ENCODE measurements at places on chromosomes 12 and 14.

DNA sequence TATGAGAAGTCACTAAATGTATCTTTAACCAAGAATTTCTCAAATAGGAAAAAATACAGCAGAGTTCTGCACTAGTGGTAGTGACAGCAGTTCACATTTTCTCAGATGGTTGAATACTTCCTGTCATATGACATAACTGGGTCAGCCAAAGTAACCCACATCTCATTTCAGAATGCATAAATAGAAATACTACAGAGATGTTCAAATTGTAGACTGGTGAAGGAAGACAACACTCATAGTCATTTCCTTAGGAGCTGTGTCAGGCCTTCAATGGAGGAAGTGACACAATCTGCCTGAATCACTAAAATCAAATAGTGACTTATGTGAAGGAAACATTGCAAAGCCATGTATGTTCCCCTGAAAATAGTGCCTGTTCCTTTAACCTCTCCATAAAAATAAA is 32.4 kb downstream of the FERMT2 start:
- no peak for DNase-seq

DNA sequence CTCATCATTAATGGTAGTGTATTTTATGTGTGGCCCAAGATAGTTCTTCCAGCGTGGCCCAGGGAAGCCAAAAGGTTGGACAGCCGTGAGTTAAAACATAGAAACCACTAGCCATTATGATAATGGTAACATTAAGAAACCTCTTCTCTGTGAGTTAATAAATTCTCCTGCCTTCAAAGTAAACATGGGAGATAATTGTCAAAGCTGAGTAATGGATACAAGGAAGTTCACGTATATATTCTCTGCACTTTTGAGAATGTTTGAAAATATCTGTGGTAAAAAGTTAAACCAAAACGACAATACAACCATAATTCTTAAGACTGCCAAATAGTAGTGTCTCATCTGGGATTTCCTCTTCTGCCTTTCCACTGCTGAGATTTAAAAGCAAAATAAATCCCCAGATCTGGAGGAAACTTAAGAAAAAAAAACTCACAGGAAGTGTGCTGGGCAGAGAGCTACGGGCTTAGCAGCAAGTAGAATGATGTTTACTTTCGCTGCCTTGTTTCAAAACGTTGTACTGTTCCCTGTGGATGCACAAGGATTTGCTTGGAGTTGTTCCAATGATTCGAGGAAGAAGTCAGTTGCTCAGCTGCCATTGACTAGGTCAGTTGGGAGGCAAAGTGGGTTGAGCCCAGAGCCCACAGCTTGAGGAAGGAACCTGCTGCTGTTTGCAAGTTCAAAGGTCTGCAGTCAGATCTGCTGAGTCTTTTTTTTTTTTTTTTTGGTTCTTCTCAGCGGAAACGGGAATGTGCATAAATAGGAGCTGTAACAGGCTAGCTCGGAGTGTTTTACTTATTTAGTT is 1.7 kb downstream of the TPCN1 start:
- peak; percentile 63 for DNase-seq

- DNase-seq = peak; percentile 48
These were observed 65.9 kb upstream of the OTOGL start for GRCh38 chr12:80033448-80033847.

DNA sequence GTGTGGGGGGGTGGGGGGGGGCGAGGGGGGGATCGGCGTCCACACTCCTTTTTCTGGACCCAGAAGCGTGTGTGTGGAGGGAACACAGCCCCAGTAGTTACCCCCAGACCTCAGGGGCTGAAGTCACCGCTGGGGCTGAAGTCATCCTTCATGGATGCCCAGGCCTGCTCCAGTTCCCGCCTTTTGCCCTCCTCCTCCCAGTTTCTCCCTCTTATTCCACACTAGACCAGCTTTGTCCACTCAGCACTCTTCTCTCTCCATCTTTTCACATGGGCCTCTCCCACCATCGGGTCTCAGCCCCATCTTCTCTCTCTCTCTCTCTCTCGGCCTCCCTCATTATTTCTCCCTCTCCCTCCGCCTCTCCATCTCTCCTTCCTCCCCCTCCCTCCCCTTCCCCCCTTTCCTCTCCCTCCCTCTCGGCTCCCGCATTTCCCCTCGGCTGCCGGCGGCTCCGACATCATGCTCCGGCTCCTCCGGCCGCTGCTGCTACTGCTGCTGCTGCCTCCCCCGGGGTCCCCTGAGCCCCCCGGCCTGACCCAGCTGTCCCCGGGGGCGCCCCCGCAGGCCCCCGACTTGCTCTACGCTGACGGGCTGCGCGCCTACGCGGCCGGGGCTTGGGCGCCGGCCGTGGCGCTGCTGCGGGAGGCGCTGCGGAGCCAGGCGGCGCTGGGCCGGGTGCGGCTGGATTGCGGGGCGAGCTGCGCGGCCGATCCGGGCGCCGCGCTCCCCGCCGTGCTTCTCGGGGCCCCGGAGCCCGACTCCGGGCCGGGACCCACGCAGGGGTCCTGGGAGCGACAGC is at the start of gene P3H3:
TSS of gene P3H3 (plus strand) at position 426 of the 799 bp plus-strand sequence. CDS start at position 460, 34 bp downstream.
- DNase-seq = no peak

DNA sequence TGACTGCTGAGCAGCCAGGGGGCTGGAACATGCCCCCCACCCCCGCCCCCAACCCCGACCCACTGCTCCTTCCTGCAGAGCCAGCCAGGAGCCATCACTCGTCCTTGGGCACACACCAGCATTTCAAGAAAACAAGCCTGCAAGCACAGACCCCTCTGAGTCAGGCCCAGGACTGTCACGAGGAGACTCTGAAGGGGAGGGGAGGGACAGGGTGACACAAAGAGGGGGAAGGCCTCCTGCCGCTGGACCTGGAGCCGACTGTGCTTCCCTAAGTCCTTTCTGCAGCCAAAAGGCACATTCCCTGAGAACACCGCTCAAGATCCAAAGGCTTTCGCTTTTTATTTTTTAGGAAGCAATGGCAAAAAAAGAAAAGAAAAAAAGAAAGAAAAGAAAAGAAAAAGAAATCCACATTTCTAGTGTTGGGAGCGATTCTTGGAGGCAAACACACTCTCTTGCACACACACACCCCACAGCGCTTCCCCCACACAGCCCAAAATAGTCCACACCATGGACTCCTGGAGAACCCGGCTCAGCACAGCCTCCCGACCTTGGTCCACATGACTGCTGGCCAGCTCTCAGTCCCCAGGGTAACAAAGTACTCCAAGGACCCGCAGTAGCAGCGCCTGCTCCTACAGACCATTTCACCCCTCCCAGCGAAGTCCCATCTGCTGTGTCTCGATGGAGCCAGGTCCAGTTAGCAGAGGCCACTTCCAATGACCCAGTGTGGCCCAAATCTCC is 101.7 kb downstream of the DPF3 start:
- DNase-seq = no peak

DNA sequence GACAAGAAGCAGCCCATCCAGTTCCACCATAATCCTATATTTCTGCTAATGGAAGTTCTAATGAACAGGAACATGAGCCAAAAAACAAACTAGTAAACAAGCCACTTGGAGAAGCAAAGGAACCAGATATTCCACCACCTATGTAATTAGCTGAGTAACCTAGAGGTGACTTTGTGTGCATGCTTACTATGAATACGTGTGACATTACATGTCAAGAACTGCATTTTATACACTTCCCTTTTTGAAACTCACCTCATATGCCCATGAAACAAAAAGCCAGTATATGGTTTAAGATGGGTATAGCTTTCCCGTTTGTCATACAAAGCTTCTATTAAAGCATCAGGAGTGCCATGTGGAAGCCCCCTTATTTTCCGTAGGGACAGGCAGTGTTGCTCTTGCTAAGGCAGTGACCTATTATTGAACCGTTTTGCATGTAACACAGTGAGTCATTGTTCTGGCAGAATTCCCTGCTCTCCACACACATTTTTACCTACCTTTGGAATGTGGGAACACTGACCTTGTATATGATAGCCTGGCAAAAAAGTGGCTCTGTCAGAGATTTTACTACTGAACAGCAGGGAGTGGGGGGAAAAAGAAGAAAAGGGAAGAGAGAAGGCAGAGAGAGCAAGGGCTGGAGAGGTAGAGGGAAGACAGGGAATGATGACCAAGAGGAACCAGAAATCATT is 34.8 kb upstream of the FRMD6 start:
- DNase-seq = no peak

DNA sequence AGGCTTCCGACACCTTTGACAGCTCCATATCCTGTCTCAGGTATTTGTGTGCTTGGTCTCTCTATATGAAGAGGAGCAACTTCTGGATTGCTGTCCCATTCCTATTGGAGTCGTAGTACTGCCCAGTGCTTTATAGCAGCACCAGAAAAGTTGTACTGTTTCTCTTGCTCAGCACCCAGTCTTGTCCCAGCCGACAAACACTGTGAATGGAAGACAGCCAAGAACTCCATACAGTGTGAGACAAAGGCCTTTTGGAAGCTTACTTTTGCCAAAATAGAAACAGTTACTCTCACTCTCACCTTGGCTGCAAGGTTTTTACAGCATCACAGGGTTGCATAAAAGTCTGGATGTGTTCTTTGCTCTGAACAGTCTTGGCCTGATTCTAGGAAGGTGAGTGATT is 105.3 kb downstream of the TGFB3 start:
- no peak for DNase-seq

GRCh38 chr12:113039911-113040445 is 16.6 kb upstream of the DTX1 start:
- DNase-seq = no peak

DNA sequence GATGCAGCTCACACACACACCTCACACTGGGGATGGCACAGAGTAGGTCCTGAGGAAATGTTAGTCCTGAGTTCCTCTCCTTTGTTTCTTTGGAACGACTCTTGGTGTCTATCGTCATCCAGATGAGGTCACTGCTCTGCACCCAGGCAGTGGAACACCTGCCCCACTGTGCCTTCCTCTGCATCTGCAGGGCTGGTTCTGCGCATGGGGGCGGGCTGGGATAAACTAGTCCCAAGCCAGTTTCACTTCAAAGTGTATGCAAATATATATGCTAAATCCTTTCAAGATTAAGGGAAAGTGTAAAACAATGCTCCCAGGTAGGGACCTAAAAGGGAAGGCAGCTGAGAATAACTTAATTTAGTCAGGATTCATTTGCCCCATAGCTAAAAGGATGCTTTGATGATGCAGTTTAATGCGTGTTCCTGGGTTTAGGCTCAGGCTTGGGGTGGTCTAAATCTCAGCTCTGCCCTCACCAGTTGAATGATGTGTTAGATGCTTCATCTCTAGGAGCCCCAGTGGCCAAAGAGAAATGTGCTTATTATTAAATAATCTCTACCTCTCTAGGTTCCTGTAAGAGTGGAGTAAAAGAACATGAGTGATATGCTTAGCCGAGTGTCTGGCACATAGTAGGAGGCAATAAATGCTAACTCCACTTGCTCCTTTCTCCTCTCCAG is 47.1 kb upstream of the OVCH1 start:
- DNase-seq = no peak

DNA sequence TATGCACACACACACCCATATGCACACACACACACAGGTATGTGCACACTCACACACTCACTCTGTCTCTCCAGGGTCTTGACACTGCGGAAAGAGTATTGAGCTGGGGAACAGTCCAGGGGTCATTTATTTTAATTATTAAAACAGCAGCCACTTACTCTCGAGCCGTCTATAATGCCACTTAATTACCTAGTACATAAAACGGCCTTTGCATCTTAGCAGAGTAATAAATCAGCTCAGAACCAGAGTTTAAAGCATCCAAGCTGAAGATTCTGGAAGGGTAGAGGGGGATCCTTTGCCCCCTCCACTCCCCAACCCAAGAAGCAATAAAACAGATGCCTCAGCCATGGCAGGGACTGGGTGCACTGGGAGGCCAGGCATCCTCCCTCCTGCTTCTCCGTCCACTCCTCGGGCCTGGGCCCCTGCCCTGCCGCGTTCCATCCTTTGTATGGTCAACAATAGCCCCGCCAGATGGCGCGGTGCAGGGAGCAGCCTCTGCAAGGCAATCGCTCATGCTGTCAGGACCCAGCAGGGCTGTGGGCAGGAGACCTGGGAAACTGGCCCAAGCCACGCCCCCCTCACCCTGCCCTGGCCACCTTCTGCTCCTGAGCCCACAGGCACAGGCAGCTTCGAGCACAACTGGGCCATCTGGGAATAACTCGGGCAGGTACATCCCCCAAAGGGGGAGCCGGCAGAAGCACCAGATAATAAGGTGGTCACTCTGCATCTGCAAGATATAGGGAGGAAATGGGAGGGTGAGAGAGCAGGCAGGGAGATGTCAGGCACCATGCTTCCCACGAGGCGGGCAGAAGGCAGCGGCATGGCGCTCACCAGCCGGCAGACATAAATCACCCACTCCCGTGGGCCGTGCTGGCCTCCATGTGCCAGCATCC is 40.9 kb downstream of the CCDC85C start:
- no peak for DNase-seq

- DNase-seq = no peak
These were observed 64.4 kb downstream of the FOS start for GRCh38 chr14:75342762-75343599.

GRCh38 chr14:54446161-54446693 is 5.1 kb upstream of the CNIH1 start:
- peak; percentile 66 for DNase-seq

DNA sequence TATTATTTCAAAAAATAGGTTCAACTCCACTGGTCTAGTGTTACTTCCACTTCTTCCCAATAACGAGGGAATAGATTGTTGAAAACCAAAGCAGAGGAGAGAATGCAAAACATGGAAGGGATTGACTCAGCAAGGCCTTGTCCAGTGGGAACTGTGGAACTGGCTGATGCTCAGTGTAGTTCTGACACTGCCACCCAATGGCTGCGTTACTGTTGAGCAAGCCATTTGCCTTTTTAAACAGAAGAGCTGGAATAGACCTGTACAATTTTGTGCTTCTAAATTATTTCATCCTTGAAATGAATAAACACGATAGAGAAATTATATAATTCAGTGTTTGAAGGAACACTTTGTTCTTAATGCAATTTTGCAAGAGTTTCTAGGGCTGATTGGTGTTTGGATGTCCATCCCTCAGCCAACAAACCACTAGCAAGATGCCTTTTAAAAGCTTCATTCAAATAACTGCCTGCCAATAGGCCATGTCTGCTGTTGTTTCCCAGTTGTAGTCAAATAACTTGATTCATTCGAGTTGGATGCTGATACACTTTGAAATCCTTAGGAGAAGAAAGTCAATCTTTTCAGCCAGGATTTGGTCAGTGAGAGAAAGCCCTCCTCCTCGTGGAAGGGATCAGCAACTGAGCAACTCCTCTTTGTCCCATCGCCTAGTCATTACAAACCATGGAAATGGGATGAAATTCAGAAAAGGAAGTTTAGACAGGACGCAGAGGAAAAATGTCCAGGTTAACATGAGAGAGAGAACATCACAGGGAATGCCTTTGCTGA is 7.3 kb upstream of the MGP start:
- no peak for DNase-seq

DNA sequence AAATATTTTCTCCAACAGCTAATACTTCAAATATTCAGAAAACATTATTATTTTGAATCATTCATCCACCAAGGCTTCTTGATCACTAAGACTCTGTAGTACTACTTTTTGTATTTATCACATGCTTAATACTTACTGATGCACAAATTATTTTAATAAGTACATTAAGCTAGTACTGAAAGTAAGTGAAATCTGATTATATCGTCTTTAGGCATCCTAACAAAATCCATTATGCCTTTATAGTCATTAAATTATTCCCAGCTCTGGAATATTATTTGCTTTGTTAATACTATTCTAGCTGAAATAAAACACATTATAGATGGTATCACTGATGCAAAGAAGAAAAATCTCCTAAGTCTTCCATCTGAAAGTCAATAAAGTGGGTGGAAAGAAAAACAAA is 75.1 kb upstream of the TTC7B start:
- DNase-seq = no peak
